ENCODE measurements at places on chromosomes 1 and 21.

DNA sequence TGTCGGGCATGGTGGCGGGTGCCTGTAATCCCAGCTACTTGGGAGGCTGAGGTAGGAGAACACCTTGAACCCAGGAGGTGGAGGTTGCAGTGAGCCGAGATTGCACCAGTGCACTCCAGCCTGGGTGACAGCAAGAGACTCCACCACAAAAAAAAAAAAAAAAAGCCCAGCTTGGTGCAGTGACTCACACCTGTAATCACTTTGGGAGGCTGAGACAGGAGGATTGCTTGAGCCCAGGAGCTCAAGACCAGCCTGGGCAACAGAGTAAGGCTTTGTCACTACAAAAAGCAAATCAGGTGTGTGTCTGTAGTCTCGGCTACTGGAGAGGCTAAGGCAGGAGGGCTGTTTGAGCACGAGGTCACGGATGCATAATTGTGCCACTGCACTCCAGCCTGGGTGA is 5.0 kb upstream of the H6PD start:
- DNase-seq: no peak

GRCh38 chr1:147292631-147293251 is 50.3 kb downstream of the CHD1L start:
- no peak for DNase-seq

DNA sequence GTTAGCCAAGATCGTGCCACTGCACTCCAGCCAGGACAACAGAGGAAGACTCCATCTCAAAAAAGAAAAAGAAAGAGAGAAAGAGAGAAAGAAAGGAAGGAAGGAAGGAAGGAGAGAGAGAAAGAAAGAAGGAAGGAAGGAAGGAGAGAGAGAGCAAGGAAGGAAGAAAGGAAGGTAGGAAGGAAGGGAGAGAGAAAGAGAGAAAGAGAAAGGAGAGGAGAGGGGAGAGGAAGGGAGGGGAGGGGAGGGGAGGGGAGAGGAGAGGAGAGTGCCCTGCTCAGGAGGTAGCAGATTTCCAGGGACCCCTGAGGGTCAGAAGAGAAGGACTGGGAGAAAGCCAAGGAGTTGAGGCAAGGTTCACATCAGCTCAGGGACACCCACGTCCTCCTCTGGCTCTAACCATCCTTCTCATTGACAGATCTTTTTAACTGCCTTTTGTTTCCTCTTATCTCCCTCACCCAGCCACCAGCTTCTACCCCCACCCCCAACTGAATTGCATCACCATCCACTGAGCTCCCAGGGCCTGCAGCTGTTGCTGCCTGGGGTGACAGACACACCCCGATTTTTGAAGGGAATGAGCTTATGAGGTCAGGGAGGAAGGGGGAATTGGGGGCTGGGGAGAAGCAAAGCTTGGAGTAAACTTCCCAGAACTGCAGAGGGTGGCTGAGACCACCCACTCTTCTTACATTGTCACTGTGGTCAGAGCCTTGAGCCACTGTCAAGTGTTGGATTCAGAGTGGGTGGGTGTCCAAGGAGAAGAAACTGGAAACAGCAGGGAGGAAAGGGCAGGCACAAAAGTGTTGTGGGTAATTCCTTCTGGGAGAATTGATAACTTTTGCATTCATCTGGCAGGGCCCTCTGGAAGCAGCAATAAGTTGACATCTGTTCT is 91.6 kb downstream of the GLUL start:
- no peak for DNase-seq

DNA sequence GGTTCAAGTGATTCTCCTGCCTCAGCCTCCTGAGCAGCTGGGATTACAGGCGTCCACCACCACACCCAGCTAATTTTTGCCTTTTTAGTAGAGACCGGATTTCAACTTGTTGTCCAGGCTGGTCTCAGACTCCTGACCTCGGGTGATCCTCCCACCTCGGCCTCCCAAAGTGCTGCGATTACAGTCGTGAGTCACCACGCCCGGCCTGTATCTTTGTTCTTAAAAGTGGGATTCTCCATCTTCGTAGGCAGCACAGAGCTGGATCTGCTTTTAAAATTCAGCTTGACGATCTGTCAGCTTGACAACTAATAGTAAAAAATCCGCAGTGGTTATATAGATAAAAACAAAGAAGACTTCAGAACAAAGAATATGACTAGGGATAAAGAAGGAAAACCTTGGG is 2.8 kb upstream of the GNG4 start:
- no peak for DNase-seq

DNA sequence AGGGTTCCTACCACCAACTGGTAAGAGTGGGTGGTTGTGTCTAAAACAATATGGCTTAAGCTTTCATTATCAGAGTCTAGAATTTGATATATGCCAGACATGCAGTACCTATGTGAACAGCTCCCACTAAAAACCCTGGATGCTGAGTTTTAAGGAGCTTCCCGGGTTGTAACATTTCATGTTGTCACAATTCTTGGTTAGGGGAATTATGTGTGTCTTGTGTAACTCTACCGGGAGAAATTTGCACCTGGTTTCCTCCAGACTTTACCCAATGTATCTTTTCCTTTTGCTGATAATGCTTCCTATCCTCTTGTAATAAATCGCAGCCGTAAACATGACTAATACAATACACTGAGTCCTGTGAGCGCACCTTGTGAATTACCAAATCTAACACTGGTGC is 48.3 kb downstream of the ARID4B start:
- DNase-seq: no peak

- no peak for DNase-seq
These were observed 41.9 kb upstream of the FCRL4 start for GRCh38 chr1:157639800-157640199.

- no peak for DNase-seq
These were observed 91.1 kb downstream of the NPHP4 start for GRCh38 chr1:5901150-5901549.

DNA sequence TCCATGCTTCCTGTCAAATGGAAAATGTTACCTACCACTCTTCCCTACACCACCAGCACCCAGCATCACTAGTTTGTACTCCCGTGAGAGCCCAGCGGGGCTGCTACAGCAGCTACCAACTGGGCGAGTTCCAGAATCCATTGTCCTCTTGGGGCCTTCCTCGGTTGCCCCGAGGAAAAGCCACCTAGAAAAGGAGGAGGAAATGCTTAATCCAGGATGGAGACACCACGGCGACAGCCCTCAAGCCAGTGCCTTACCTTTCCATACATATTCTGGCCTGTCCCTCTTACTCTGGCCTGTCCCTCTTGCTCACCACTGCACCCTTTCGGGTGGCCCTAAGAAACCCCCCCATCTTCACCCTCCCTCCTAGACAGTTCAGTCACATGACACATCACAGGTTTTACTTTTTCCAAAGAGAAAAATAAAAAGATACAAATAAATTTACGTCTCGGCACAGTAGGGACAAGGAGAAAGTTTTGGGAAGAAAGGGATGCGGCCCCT is 478 bp downstream of the RIT1 start:
- no peak for DNase-seq

Measured in CD8-positive, alpha-beta T cell (primary cell).